ENCODE measurements at places on chromosomes 13 and 19.
A peak's percentile ranks its signal among the peaks of the same experiment; 100 is the strongest.

- no peak for DNase-seq
Observed at GRCh38 chr13:76646946-76647345, 239.3 kb downstream of the KCTD12 start.

DNA sequence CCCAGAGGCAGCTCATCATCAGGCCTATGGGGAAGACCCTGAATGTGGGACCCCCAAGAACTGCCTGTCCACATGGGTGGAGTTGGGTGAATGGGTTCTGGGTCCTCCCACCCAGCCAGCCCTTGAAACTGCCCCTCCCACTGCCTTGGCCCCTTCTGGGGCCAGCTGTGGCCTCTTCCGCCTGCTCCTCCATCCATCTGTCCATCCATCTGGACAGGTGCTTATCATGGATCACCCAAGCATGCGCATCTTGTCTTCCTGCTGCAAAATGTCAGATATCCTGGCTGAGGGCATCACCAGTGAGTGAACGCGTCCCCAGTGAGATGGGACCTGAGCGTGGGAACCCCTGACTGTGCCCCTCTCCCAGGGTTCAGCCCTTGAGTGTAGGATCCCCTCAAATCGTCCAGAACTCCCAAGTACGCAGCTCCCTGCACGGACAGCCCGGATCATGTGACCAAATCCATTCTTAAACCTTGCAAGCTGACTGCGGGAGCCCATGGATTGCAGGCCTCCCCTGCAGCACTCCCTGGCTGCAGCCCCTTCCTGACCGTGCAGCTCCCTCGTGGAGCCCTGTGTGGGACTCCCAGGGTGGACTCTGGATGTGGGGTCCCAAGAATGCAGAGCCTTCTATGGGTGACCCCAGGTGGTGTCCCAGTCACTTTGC is 2.0 kb downstream of the STXBP2 start:
- DNase-seq: no peak

GRCh38 chr13:48158915-48159314 is 64.0 kb upstream of the MED4 start:
- DNase-seq: no peak

DNA sequence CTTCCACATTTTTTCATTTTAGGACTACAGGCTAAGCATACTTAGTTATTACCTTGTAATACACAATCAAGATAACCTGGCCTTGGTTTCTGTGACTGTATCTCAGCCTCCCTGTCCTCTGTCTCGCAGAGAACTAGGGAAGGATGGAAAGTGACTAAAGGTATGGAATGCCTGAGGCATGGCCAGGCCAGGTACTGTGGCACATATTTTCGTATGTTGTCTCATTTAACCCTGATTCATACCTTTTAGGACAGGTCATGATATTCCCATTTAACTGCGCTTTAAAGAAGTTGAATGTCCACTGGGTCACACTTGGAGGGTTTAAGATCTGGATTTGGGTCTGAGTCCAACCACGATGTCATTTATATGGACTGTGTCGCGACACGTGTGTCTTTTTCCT is 322.6 kb downstream of the SHISA2 start:
- no peak for DNase-seq

GRCh38 chr19:29636553-29637360 is 28.5 kb upstream of the PLEKHF1 start:
- DNase-seq: no peak

- DNase-seq: no peak
Observed at GRCh38 chr13:25148402-25148771, 23.7 kb downstream of the AMER2 start.

DNA sequence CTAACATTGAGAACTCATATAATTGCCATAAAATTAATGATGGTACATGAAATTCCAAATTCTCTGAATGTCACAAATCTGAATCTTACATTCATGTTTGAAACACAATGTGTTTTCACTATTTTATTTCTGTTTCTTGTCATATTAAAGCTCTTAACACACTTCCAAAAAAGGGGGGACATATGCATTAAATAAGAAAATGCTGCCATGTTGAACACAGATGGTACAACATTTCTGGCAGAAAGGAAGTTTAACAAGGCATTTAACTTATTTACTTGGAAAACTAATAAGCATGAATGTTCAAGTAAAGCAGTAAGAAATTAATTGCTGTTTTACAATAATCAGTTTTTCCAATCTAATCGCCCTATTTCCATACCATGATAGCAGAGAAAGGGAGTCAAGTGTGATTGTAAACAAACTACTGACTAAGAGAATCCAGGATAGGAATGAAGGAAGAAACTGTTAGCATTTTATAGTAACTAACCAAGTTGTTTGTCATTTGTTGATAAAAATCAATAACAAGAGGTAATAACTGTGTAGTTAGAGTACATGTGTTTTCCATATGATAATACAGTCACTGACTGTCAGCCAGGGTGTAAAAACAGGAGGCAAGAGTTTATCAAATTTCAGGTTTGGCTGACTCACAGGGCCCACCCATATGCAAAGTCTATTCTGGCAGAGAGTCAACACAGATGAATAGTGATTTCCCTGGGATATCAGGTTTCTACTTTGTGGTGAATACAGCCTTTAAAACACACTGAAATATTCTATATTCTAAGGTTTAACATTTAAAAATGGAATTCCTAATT is 5.7 kb upstream of the FOXO1 start:
- DNase-seq: no peak

DNA sequence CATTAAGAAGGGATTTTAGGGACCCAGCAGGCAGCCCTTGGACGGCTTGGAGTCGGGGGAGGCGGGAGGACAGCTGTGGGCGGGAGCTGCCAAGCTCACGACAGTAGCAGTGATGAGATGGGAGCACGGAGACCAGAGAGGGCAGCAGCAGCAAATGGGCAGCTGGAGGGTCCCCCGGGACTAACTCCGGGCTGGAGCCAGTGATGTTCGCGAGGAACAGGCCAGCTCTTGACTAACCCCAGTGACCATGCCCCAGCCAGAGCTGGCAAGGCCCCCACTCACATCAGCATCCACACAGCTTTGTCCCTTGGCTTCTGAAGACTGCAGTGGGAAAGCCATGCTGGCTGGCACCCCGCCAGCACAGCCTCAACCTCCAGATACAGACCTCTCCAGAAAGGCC is 81.9 kb downstream of the RAB20 start:
- DNase-seq: no peak

DNA sequence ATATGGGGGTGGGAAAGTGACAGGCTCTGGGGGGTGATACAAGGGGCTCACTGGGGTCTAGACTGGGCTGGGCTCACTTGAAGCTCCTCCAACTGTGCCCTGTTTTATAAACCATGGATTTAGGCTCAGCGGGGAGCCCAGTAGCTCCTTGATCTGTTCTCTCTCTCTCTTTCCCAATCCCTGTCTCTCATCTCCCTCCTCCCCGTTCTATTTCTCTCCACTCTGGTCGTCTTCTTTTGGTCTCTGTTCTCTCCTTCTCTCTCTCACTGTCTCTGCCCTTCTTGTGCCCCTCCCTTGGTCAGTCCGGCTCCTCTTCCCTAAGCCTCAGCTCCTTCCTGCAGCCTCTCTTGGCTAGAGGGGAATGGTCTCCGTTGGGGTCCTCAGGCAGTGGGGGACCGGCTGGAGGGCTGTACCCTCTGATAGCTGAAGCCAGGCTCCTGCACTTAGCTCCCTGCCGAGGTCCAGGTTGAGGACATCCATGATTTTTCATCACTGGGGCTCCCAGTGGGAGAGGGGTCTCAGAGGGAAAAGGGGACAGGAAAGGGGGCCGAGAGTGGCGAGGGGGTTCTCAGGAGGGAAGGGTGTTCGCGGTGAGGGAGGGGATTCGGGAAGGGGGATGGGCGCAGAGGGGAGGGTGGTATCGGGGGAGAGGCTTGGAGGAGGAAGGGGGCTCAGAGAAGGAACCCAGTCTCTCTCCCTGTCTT is 8.5 kb downstream of the UNC13A start:
- no peak for DNase-seq

- DNase-seq: no peak
Observed at GRCh38 chr19:47650700-47651099, 41.8 kb downstream of the BICRA start.

- DNase-seq: no peak
Observed at GRCh38 chr13:107767119-107767518, 448.2 kb downstream of the LIG4 start.

DNA sequence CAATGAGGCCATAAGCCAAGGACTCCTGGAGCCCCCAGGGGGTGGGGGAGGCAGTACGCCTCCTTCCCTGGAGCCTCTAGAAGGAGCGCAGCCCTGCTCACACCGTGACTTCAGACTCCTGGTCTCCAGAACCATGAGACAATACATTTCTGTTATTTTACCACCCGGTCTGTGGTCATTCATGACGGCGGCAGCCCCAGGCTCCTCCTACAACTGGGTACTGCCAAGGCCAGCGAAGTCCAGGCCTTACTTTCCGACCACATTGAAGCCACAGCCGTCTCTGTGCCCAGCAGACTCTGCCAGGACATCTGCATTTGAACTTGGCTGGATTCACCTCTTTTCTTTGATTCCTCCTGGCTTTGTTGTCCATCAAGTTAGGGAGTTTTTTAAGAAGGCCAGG is 10.5 kb downstream of the GNG7 start:
- no peak for DNase-seq

DNA sequence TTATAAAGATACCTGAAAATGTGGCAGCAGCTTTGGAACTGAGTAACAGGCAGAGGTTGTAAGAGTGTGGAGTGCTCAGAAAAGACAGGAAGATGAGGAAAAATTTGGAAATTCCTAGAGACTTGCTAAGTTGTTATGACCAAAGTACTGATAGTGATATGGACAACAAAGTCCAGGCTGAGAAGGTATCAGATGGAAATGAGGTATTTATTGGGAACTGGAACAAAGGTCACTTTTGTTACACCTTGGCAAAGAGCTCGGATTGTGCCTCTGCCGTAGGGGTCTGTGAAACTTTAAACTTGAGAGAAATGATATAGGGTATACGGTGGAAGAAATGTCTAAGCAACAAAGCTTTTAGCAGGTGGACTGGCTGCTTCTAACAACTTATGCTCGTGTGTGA is 419.9 kb downstream of the PCDH17 start:
- DNase-seq: no peak

- no peak for DNase-seq
Observed at GRCh38 chr13:78764665-78765064, 105.7 kb upstream of the OBI1 start.

DNA sequence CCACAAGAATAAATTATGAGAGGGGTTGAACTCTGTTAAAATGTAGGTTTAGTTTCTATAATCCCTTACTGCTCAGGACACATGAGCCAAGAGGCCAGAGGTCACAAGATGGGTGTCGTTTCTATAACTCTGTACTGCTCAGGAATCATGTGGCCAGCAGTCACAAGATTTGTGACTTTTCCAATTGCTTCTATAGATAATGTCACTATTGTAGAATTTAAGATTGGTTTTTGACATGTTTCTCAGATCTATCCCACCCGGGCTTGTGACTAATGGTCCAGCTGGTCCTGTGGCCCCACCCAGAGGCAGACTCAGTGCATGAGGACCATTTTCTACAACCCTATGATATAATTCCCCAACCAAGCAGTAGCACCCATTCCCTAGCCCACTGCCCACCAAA is 662.0 kb upstream of the KLF12 start:
- no peak for DNase-seq

GRCh38 chr13:62294244-62294643 is 878.6 kb upstream of the PCDH20 start:
- DNase-seq: no peak

DNA sequence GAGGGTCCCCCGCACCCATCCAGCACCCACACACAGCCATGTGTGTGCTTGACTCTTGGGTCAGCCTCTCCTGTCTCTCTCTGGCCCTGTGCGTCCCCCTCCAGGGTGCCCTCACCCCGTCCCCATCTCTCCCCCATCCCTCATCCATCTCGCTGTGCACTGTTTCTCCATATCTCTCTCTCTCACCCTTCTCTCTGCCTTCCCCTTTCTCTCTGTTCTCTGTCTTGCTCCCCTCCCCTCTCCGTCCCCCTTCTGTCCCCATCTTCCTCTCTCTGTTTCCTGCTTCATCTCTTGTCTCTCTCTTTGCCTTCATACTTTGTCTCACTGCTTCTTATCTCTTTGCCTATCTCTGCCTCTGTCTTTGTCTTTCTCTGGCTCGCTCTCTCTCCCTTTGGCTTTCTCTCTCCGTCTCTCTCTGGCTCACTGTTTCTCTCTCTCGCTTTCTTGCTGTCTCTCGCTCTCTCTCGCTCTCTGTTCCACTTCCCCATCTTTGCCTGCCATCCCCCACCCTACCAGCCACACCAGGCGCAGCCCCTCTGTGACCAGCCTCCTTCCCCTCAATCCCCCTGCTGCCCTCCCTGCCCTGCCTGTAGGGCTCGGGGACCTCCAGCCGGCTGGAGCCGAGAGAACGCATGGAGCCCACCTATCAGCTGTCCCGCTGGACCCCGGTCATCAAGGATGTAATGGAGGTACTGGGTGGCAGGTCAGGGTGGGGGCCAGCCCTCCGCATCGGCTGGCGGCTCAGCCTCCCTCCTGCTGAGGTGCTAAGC is 8.9 kb downstream of the STXBP2 start:
- no peak for DNase-seq

DNA sequence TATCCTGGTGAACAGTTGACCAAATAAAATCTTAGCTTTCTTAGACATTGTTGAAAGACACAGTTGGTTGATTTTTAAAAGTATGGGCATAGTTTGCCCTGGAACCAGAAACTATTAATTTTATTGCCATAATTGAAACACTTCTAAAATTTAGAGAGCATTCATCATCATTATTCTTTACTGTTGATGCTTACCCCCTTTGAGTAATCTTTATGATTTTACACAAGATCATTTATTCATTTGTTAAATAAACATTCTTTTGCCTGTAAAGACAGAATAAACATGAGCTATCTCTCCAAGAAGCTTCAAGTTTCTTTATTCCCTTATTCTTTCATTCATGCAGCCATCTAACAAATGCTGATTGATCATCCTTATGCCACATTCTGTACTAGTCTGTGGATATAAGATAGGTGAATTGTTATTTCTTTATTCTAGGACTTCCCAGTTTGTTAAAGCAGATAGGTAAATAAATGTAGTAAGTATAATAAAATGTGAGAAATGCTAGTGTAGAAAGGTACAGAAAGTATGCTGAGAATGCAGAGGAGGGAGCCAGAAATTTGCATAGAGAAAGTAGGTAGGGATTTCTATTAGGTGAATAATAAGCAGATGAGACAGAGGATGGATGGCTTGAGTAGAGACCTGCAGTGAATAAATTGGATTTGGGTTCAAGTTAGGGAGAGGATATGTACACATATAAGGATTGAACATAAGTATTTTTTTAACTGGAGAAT is 8.2 kb downstream of the SERTM1 start:
- no peak for DNase-seq

- DNase-seq: no peak
Observed at GRCh38 chr19:5703819-5704818, 14.0 kb downstream of the RPL36 start.

GRCh38 chr13:75356421-75356820 is 125.5 kb downstream of the TBC1D4 start:
- DNase-seq: no peak

DNA sequence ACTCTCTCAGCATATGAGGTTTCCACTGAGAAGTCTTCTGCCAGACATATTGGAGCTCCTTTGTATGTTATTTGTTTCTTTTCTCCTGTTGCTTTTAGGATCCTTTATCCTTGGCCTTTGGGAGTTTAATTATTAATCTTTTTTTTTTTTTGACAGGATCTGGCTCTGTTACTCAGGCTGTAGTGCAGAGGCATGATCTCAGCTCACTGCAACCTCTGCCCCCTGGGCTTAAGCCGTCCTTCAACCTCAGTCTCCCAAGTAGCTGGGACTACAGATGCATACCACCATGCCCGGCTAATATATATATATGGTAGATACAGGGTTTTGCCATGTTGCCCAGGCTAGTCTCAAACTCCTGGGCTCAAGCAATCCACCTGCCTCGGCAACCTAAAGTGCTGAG is 6.6 kb upstream of the CYP4F3 start:
- DNase-seq: no peak

GRCh38 chr19:34963573-34964406 is at the start of gene ZNF792:
ZNF792 (minus strand) TSS chr19:34964229; CDS start chr19:34963662, 567 bp downstream.
- peak; percentile 23 for DNase-seq

- DNase-seq: peak; percentile 55
Observed at GRCh38 chr13:99176309-99177276, 24.1 kb upstream of the UBAC2 start.

Measured in activated T-helper 9 cell treated with anti-CD3 and anti-CD28 coated beads, Interleukin-2, amount 50 U/mL, for 16 hours (primary cell).